ENCODE measurements at places on chromosomes 7 and 10.
A peak's percentile ranks its signal among the peaks of the same experiment; 100 is the strongest.

- DNase-seq: no peak
These were observed 1101.1 kb downstream of the SORCS3 start for GRCh38 chr10:105742184-105742583.

- no peak for DNase-seq
These were observed 588.5 kb downstream of the TNS3 start for GRCh38 chr7:46993396-46993795.

DNA sequence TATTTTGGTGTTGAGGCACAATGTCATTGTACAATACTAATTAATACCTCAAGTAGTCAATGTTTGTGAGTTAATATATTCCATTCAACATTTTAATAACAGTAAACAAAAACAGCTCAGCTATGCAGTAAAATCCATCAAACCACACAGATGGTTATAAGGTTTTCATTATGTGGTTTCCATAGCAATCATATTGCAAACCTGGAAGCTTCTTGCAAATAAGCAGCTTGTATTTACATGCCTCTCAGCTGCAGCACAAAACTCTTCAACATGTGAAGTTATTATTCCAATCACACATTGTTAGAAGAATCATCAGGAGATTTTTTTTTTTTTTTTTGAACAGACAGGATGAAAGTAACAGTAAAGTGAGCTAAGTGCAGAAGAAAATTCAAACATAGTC, 170.2 kb downstream of the SKAP2 start:
- DNase-seq: no peak

DNA sequence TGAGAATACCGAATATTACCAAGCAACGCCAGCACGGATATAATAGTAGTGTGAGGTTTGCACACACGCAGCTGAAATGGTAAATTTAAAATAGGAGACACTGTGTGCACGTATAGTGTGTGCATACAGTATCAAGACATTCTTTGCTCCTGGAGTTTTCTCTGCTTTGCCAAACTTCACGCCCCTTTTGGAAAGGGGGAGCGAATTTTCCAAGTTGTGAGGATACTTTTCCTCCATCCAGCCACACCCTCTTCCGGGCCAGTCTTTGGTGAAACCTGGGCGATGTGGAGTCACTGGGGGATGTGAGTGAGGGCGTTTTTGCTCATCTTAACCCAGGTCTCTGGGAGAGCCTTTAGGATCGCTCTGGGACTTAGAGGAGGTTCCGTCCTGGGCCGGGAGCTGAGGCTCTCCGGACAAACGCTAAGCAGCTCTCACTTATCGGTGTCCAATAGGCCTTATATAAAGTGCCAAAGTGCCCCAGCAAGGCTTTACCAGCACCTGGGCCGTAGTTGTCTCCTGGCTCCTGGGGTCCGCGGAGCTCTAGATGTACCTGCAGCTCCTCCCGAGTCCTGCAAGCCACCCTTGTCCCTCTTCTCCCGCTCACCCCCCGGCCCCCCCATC, 160.0 kb upstream of the MKI67 start:
- no peak for DNase-seq

DNA sequence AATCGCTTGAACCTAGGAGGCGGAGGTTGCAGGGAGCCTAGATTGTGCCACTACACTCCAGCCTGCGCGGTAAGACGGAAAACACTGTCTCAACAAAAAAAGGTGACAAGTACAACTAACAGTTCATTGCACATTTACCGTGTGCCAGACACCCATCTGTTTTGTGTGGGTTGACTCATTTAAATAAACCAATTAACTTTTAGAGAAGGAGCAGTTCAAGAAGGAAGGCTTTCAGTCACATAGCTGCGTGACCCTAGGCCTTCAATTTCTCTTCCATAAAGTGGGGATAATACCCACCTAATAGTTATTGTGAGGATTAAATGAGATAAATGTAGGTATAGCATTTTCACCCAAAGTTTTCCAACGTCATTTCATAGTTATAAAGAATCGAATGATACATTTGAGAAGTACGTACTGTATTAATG, 52.3 kb upstream of the KDM7A start:
- DNase-seq: peak; percentile 50

DNA sequence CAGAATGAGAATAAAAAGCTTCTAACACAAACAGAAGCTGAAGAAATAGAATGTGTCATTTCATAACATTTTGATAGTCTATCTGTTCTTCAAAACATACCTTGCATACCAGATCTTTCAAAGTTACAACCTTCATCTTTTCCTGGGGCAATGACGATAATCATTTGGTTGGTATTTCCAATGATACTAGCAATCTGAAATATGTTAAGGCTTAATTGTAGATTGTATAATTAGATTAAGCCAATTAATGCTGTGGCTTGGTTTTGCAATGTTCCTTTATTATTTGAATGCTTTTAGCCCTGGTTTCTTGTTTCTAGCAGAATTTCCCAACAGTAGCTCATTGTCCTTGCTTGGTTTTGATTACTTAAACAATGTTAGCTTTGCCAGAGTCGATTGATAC, 84.6 kb downstream of the CABCOCO1 start:
- DNase-seq: no peak

- DNase-seq: no peak
These were observed 97.8 kb downstream of the ABCC2 start for GRCh38 chr10:99880080-99880835.

- no peak for DNase-seq
These were observed 11.6 kb downstream of the ZDHHC6 start for GRCh38 chr10:112434988-112435619.

GRCh38 chr10:77085344-77085743, 552.3 kb downstream of the KCNMA1 start:
- DNase-seq: no peak

DNA sequence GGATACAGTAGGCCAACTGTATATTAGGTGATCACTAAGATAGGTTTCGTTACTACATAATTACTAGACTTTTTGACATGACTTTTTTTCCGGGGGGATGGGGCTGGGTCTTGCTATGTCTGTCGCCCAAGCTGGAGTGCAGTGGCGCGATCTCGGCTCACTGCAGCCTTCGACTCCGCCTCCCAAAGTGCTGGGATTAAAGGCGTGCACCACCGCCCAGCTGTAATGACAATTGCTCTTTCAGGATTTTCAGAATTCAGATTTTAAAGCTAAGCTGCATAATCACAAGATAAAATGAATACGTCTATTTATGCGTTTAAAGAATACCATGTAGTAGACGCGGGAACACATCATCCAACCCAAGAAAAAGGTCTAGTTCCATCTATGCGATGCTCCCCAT, 982 bp downstream of the IDI1 start:
- DNase-seq: peak; percentile 36

- no peak for DNase-seq
These were observed 30.6 kb downstream of the NET1 start for GRCh38 chr10:5442990-5443370.

All from activated CD8-positive, alpha-beta T cell treated with anti-CD3 and anti-CD28 coated beads for 36 hours (primary cell).